ENCODE measurements at places on chromosomes 5 and 9.

DNA sequence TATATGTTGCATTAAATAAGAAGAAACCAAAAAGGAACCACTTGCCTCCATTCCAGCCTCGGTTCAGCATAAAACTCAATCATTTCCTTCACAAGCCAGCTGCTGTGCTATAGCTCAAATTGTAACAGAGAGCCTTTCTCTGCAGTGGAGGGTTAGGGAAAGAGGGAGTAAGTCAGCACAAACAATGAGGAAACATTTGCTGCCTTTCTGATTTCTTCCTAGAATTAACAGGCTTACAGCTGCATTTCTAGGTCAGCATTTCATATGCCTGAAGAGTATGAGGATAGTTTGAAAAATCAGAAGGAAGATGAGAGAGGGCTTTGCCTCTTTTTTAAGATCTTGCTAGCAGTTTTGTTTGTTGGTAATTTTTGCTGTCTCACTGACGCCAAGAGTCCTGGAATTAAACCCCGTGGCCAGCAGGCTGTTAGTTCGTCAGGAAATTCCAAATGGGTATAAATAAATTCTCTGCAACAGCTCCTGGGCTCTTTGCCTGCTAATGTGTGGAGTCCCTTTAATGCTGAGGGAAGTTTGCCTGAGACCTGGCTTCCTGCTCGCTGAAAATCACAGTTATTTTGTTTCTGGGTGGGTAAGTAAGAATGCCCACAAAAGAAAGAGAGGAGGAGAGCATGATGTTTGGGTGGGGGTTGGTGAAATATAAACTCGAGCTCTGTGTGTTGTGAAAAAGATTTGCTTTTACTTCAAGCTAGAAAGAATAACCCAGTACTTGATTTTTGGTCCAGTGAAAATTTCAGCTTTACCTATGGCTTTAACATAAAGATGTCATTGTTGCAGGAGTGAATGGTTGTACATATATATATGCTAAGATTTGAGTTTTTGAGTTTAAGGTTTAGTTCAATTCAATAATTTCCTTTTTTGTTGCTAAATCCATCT, 148.1 kb upstream of the DMRT1 start:
- no peak for DNase-seq

DNA sequence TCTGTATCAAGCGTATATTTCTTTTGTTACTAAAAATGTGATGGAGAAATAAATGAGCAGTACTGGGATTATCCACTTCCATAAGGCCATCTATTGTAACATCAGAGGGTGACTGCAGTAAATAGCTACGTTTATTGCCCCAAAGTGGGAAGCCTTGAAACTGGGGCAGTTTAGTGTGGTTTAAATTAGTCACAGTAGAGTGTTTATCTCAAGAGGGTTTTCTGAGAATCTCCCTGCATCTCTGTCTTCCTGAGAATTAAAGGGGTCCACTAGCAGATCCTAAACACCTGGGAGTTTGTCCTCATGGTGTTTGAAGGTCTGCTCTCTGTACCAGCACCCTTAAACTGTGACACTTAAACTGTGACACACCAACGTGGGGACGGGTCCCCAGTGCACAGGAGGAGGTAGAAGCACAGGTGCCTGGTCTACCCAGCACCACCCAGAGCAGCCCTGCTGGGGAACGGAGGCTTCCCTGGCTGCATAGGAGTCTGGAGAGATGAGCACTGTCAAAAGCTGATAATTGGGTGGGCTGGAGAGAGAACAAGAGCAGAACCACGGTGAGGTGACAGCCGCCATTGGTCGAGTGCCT, 25.2 kb downstream of the PRRC2B start:
- no peak for DNase-seq

DNA sequence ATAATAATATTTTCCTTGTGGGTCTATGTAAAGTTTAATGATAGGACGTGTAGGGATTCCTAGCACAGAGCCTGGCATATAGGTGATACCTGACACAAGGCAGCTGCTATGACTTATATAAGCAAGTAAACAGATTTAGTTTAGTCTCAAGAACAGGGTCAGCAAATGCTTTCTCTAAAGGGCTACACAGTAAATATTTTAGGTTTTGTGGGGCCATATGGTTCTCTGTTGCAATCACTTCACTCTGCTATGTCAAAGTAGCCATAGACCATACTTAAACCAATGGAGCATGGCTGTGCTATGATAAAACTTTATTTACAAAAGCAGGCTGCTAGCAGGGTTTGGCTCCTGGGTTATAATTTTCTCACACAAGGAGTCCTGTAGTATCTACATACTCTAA, 204.8 kb upstream of the KLF4 start:
- DNase-seq = no peak

GRCh38 chr5:59098743-59099142, 515.9 kb downstream of the RAB3C start:
- no peak for DNase-seq

DNA sequence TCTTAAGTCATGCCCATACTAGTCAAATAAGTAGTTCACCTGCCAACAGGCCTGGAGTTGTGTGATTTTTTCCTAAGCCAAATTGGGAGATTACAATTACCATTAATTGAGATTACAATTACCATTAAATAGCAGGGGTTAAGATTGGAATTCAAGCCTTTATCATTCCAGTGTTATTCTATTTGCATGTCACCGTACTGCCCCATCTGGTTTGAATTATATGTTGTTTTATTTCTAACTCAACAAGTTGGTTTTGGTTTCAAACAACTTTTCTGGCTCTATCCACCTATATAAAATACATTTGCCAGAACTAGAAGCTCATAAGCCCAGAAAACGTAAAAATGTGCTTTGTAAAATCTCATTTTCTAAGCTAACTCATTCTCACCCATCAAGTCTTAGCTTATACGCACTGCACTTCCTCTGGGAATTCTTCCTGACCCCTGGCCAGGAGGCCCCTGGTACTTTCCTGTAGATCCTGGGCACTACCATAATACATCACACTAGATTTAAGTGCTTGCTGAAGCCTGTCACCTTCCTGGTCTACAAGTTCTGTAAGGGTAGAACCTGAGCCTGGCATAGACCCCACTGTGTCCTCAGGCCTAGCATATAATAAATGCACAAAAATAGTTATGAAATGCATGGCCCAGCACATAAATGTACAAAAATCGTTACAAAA, 242.0 kb upstream of the TRPM3 start:
- DNase-seq = no peak

DNA sequence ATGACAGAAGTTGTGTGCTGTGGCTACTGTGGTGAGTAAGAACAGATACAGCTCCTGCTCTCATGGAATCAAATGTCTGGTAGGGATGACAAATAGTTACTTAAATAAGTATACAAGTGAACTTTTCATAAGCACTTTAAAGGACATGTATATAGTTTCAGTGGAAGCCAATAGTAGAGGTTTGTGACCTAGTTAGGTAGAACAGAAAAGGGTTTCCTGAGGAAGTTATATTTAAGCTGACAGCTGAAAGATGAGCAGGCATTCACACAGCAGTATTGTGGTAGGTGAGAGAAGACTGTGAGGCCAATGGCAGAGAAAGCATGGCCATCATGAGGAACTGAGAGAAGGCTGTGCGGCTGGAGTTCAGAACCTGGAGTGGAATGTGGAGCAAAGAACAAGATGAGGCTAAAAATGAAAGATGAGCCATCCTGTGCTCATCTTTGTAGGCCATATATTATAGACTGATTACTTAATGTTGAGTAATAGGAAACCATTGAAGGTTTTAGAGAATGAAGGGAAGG, 15.4 kb downstream of the FAM174A start:
- no peak for DNase-seq

- DNase-seq = no peak
Observed at GRCh38 chr5:124252747-124253146, 493.7 kb downstream of the ZNF608 start.

DNA sequence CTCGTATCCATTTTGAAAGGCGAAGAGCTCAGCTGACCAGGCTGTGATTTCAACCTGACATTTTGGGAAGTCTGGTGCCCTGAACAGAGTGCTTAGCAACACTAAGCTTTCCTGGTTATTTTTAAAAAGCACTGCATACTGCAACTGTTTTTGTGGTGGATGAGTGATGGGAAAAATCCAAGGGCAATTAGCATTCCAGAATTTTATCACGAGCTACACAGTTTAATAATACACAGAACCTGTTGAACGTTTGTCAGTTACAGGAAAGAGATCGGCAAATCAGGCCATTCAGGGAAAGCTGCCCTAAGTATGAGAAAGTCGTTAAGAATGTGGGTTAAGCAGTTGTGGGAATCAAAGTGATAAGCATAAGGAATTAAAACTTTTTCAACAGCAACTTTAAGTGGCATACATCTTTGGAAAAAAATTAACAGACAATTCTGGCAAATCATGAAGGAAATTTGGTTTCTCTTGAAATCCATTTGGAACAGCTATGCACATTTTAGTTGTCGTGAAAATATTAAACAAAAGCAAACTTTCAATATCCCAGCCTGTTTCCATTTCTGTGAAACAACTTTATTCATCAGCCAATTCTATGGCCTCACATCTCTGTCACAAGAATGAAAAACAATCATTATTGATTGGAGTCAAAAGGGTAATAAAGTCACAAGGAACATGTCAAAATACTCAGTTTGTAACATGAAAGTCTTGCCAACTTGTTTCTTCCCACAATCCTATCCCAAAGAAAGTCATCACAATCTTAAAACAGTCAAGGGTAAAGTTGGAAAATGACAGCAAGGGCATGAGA, 25.7 kb downstream of the PUM3 start:
- DNase-seq = no peak

GRCh38 chr9:20361229-20361628, 261.1 kb downstream of the MLLT3 start:
- no peak for DNase-seq

DNA sequence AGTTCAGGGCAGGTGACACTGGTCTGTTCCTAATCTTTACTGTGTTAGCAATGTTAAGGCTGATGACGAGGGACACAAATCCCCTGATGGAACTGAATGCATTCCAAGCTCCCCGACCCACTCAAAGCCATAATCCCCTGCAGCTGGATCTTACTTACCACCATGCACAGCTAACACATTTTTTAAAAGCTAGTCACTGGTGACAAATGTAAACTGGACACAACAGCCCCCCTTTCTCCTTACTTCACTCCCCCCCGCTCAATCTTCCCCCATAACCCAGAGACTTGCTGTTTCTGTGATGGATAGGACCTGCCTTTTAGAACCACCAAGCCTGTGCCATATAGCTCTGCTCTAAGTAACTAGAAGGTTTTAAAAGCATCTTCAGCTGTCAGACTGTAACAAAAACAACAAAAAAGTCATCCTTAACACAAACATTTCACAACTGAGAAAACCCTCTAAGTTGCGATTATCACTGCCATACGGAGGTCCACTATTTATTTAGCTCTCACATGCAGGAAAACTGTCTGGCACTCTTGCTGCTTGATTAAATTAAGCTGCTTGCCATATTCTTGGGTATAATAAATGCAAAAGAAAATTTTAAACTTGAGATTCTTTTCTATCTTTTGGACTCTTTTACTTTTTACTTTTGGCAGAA, 44.4 kb downstream of the BNC2 start:
- DNase-seq = no peak

DNA sequence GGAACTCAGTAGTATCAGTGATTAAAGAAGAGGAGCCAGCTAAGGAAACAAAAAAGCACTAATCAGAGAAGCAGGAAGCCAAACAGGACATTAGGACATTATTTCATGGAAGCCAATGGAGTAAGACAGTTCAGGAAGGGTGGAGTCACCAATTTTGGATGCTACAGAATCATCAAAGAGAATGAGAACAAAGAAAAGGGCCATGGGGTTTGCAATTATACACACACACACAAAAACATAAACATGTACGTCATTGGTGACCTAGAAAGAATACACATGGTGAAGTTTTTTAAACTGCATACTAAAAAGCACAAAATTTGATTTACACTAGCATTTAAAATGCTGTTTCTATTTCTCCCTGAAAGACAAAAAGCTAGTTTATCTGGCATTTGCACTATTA, 96.8 kb upstream of the MRPS30 start:
- no peak for DNase-seq

- DNase-seq = no peak
Observed at GRCh38 chr5:74617202-74617601, 23.3 kb downstream of the ENC1 start.

GRCh38 chr5:65760504-65761275, 38.7 kb downstream of the NLN start:
- peak; percentile 27 for DNase-seq

- DNase-seq = no peak
Observed at GRCh38 chr5:104178829-104179456, 616.4 kb upstream of the NUDT12 start.

DNA sequence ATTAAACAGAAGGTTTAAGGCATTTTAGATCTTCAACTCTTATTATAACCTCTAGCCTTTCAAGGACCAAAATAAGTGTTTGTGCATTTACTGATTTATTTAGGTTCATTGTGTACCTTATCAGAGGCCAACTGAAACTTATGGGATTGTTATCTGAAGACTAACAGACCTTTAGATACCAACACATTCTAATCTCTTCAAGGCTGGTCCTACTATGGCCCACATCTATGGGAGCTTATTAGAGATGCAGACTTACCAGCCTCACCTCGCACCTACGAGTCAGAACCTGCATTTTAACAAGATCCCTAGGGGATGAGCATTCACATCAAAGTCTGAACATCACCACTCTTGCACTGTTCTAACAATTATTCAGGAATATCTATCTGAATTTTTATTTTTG, 1.9 kb downstream of the IARS1 start:
- DNase-seq = no peak

DNA sequence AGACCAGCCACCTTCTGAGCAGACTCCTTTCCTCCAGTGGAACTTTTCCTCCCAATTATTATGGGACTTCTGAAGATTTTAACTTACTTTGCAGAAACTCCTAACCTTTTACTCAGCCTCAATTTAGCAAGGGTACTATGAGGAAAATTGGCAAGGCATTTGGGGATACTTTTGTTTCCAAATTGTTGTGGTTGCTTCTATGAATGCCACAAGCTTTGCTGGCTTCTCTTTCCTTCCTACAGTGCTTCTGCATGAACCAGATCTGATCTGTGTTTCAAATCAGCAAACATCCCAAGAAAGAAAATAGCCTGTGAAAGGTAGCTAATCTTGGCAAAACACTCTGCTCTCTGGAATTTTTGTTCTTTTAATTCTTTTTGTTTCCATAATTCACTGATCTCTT, 57.3 kb upstream of the TAF11L2 start:
- no peak for DNase-seq

DNA sequence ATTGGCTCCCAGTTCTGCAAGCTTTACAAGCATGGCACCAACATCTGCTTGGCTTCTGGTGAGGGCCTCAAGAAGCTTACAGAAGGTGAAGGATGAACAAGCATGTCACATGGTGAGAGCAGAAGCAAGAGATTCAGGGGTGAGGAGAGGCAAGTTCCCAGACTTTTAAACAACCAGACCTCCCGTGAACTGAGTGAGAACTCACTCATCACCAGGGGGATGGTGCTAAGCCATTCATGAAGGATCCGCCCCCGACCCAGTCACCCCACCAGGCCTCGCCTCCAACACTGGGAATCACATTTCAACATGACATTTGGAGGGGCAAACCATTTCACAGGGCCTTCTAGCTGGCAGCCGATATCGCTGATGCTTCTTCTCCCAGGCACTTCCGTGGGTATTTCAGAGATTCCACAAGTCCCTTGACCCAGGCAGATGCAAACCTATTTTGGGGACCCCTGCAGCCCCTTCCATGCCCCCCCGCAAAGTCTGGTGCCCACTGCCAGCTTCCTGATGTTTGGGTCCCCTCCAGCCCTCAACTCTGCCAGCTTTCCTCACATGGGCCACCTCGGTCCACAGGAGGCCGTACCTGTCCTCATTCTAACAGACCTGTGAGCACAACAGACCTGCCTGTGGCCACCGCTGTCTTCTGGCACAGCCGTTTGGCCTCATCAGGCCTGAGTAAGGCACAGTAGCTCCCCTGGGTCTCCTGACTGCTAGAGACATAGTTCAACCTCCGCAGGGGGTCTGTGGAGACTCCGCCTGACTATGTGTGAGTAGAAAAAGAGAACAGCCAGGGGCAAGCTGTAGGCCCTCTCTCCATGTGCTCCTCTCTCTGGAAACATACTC, 60.7 kb upstream of the ANGPTL2 start:
- no peak for DNase-seq
